ENCODE measurements at places on chromosomes 7 and 10. TPM values are rescaled to one million over a fixed set of nuclear protein-coding genes. Genes with fewer than 3 reads are reported as not detected.

- no peak for DNase-seq
- H3K4me3 ChIP-seq = no peak overlapping the region
- no peaks in the 10 kb centered on the region for H3K27me3 ChIP-seq
- H3K36me3 ChIP-seq = no peaks in the 10 kb centered on the region
- no peaks in the 10 kb centered on the region for H3K4me1 ChIP-seq
These were observed 87.3 kb downstream of the LHFPL3 start for GRCh38 chr7:104415700-104416099.

GIMAP4 gene
- total RNA-seq = 0.27 TPM

- no peaks in the 10 kb centered on the region for H3K27me3 ChIP-seq
- no peak for DNase-seq
- no peak overlapping the region for H3K27ac ChIP-seq
- peaks cover 6% of the 10 kb centered on the region for H3K36me3 ChIP-seq
These were observed 109.3 kb downstream of the GRK5 start for GRCh38 chr10:119316729-119317097.

- no peak overlapping the region for H3K4me3 ChIP-seq
- no peaks in the 10 kb centered on the region for H3K36me3 ChIP-seq
- H3K27me3 ChIP-seq = no peaks in the 10 kb centered on the region
- no peaks in the 10 kb centered on the region for H3K4me1 ChIP-seq
- no peak for DNase-seq
These were observed 36.8 kb downstream of the ST7 start for GRCh38 chr7:116990056-116990455.

DNA sequence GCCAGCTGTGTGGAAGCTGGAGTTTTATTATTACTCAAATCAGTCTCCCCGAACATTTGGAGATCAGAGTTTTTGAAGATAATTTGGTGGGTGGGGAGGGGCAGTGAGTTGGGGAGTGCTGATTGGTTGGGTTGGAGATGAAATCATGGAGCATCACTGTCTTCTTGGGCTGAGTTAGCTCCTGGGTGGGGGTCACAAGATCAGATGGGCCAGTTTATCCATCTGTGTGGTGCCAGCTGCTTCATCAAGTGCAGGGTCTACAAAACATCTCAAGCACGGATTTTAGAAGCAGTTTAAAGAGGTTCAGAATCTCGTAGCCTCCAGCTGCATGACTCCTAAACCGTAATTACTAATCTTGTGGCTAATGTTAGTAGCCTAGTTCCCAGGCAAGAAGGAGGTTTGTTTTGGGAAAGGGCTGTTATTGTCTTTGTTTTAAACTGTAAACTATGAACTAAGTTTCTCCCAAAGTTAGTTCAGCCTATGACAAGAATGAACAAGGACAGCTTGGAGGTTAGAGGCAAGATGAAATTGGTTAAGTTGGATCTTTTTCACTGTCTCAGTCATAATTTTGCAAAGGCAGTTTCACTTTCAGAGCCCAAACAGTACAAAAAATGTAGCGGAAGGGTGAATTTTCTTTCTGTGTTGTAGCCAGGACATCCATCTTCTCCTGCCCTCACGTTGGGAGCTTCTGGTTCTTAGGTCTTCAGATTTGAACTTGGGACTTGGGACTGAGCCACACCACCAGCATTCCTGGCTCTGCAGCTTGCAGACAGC is 43.1 kb downstream of the KLF6 start:
- H3K27ac ChIP-seq = no peak overlapping the region
- no peaks in the 10 kb centered on the region for H3K36me3 ChIP-seq
- no peaks in the 10 kb centered on the region for H3K4me1 ChIP-seq
- DNase-seq = no peak
- no peak overlapping the region for H3K4me3 ChIP-seq
- no peaks in the 10 kb centered on the region for H3K27me3 ChIP-seq

NEUROG3 gene
- not detected for total RNA-seq

- H3K36me3 ChIP-seq = no peaks in the 10 kb centered on the region
- no peak for DNase-seq
- H3K4me3 ChIP-seq = no peak overlapping the region
- H3K4me1 ChIP-seq = no peaks in the 10 kb centered on the region
- H3K27ac ChIP-seq = no peak overlapping the region
These were observed 1331.9 kb downstream of the XPNPEP1 start for GRCh38 chr10:108591417-108591816.

DNA sequence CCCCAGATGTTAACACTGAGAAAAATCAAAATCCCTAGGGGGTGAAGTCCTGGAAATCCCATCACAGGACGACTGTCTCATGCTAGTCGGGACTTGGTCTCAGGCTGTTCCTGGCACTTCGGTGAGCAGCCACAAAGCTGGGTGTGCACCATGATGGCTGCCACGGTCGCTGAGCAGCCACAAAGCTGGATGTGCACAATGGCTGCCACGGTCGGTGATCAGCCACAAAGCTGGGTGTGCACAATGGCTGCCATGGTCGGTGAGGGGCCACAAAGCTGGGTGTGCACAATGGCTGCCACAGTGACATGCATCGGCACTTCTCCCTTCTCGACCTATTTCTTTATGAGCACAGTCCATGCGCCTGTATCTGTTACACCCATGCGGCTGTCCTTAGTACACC is 505.1 kb downstream of the TCERG1L start:
- H3K36me3 ChIP-seq = no peaks in the 10 kb centered on the region
- DNase-seq = no peak
- H3K27me3 ChIP-seq = no peaks in the 10 kb centered on the region
- no peak overlapping the region for H3K4me3 ChIP-seq
- no peak overlapping the region for H3K27ac ChIP-seq

- no peaks in the 10 kb centered on the region for H3K27me3 ChIP-seq
- H3K36me3 ChIP-seq = peaks cover 4% of the 10 kb centered on the region
- no peak overlapping the region for H3K4me3 ChIP-seq
- H3K27ac ChIP-seq = no peak overlapping the region
These were observed 179.5 kb upstream of the LRGUK start for GRCh38 chr7:133947458-133948254.

GRCh38 chr10:125076121-125076825 is 84.1 kb downstream of the CTBP2 start:
- H3K4me3 ChIP-seq = no peak overlapping the region
- DNase-seq = no peak
- H3K27ac ChIP-seq = no peak overlapping the region
- H3K36me3 ChIP-seq = no peaks in the 10 kb centered on the region
